ENCODE measurements at places on chromosomes 1 and 21.

DNA sequence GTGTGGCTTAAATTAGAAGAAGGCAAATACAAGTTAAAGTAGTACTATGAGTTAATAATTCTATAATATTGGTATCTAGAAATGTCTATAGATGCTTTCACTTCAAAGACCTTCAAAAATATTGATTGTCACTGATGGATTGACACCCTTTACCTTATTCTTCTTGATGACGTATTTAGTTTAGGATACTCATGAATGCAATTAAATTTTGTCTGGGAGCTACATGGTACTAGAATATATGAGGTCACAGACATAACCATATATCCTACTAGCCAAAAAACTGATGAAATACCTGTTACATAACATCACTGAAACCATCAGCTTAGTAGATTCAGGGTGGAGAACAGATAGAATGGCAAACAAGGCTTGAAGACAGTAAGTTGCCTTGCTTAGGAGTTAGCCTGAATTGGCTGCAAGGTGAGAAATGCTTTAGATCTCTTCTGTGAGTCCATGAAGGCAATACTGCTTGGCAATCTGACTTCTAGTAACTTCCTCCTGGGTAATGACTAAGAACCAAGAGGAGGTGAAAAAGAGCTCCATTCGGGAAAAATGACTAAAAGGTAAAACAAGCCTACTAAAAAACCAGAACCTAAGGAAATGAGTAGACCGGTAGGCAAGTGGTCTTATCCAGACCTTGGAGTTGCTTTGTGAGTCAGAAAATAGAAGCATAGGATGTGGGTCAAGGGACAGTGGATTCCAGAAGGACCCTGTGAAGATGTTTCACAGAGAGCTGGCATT is 16.9 kb upstream of the ARHGAP29 start:
- no peak for DNase-seq

- DNase-seq = no peak
Observed at GRCh38 chr21:41803316-41803715, 36.5 kb upstream of the RIPK4 start.

GRCh38 chr1:6414881-6415626 is 4.7 kb downstream of the HES2 start:
- no peak for DNase-seq

DNA sequence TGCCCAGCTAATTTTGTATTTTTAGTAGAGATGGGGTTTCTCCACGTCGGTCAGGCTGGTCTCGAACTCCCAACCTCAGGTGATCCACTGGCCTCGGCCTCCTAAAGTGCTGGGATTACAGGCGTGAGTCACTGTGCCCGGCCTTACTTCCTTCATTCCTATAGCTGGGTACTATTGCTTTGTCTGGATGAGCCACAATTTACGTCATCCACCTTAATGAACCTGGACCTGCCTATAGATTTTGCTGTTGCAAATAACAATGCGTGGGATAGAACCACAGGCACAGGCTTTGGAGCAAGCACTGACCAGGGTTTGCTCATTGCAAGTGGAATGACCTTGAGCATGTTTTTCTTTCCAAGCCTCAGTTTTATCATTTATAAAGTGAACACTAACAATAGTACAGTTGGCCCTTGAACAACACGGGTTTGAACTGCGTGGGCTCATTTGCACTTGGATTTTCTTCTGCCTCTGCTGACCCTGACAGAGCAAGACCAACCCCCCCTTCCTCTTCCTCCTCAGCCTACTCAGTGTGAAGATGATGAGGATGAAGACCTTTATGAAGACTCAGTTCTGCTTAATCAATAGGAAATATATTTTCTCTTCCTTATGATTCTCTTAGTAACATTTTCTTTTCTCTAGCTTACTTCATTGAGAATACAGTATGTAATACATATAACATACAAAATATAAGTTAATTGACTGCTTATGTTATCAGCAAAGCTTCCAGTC is 33.3 kb upstream of the BECN2 start:
- no peak for DNase-seq

DNA sequence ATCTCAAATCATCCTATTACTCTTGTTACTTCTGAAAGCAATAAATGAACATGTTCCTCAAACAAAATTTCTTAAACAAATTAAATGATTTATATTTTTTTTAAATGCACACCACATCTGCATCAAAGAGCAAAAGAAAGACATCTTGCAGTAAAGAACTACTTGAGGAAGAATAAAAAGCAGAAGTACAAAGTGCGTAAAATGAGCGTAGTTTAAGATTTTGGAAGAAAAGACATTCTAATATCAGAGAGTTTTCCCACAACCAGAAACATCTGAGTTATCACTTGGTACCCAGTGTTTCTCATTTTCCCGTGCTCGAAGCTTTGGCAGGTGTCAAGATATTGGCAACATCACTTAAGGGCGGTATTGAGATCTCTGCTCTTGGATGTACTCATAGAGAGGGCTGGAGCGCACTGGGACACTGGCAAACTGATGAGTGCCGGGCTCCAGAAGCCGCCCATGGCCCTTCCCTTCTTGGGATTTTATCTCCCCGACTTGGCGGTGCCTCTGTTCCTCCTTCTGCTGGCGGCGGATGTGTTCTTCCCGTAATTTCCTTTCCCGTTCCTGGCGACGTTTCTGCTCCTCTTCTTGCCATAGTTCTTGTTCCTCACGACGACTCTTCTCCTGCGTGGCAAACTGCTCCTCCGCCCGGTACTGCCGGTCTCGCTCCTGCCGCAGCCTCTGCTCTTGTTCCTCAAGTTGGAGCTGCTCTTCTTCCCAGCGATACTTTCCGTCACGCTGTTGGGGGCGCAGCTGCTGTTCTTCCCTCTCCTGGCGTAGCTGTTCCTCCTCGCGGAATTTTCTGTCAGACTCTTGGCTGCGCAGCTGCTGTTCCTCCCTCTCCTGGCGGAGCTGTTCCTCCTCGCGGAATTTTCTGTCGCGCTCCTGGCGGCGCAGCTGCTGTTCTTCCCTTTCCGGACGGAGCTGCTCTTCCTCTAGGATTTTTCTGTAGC is 7.9 kb downstream of the TCHH start:
- DNase-seq = no peak

GRCh38 chr1:203985676-203986075 is 87.2 kb upstream of the SOX13 start:
- no peak for DNase-seq

DNA sequence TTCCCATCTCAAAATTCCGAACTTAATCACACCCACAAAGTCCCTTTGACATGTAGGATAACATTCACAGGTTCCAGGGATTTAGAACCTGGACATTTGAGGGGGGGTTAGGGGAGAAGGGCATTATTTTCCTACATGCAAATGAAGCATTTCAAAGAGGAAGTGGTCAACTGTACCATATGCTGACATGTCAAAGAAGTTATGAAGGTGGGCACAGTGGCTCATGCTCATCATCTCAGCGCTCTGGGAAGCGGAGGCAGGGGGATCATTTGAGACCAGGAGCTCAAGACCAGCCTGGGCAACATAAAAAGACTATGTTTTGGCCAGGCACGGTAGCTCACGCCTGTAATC is 35.7 kb downstream of the PTP4A2 start:
- DNase-seq = no peak

- DNase-seq = no peak
Observed at GRCh38 chr1:43396059-43396458, 6.4 kb downstream of the SZT2 start.

DNA sequence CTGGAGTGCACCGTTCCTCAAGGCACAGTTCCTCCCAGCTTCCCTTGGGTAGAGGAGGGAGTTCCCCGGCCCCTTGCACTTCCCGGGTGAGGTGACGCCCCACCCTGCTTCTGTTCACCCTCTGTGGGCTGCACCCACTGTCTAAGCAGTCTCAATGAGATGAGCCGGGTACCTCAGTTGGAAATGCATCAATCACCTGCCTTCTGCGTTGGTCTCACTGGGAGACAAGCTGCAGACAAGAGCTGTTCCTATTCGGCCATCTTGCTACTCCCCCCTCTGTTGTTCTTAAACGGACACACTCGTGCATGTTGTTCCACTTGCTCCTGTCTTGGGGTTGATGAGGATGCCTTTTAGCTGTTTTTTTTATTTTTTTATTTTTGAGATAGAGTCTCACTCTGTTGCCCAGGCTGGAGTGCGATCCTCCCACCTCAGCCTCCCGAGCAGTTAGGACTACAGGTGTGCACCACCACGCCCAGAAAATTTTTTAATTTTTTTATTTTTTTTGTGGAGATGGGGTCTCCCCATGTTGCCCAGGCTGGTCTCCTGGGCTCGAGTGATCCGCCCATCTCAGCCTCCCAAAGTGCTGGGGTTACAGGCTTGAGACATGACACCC is 3.0 kb upstream of the MORC3 start:
- DNase-seq = no peak

GRCh38 chr1:51172811-51173210 is 63.3 kb upstream of the RNF11 start:
- DNase-seq = no peak

DNA sequence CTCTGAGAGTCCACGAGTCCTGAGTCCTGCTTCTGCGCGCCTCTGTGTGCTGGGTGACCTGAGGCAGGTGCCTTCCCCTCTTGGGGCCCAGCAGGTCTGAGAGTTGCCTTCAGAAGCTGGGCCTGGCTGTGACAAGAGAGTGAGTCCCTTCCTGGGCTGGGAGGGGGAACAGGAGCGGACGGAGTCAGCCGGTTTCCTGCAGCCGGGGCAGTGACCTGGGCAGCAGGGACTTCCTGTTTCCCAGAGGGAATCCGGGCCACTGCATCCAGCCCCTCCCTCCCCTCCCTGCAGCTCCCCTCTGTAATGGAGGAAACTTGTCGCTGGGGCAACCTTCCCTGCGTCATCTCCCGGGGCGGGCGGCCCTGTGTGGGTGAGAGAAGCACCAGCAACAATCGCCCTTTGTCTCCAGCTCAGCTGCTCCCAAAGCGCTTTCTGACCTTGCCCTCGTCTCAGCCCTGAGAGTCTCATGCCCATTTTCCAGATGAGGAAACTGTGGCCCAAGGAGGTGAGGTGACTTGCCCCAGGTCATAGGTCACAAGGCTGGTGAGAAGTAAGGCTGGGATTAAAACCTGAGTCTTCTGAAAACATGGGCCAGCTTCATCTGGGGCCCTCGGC is 61.1 kb downstream of the SDC3 start:
- no peak for DNase-seq

DNA sequence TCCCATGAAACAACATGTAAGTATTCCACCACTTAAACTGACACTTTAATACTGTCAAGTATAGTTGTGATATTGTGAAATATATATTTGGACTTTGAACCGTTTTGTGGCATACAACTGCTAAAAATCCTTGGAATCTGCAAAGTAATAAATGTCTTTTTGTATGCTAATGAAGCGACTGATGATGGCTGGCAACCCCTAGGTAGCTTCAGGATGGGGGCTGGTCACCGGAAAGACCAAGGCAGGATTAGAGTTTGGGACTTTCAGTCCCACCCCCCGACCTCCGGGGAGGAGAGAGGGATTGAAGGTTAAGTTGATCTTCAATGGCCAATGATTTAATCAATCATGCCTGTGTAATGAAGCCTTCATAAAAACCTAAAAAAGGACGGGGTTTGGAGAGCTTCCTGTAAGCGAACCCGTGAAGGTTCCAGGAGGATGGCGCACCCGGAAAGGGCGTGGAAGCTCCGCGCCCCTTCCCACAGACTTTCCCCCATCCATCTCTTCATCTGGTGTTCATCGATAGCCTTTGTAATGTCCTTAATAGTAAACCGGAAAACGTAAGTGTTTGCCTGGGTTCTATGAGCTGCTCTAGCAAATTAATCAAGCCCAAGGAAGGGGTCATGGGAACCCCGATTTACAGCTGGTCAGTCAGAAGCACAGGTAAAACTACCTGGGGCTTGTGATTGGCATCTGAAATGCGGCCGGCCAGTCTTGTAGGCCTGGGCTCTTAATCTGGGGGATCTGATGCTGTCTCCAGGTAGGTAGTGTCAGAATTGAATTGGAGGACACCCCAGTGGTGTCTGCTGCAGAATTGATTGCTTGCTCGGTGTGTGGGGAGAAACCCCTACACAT is 1.8 kb upstream of the ZNF281 start:
- DNase-seq = no peak

DNA sequence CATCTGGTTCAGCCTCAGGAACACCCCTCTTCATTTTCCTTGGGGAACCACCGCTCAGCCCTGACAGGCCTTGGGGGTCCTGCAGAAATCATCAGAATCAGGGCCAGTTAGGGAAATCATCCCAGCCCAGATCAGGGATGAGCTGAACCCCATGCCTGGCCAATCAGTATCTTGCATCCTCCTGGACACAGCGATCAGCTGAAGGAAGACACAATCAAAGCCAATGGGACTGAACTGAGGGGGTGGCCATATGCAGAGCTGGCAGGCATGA is 395.4 kb downstream of the MATN1 start:
- DNase-seq = no peak

GRCh38 chr1:36377791-36378492 is 7.8 kb downstream of the STK40 start:
- DNase-seq = no peak

DNA sequence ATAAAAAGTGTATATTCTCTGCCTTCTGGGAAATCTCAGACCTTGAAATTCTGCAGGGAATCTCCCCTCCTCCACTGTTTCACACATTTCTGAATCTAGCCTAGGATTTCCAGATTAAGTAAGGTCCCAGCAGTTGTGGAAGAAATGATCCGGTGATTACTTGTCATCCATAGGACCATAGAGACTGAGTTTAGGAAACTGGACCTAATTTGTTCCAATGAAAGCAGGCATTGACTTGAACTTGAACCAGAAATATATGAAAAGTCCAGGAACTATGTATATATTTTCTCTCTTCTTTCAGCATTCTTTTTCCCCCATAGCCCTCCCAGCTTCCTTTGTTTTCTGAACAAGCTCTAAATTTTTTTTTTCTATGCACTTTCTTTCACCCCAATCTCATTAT is 149.5 kb upstream of the SPAG17 start:
- no peak for DNase-seq

DNA sequence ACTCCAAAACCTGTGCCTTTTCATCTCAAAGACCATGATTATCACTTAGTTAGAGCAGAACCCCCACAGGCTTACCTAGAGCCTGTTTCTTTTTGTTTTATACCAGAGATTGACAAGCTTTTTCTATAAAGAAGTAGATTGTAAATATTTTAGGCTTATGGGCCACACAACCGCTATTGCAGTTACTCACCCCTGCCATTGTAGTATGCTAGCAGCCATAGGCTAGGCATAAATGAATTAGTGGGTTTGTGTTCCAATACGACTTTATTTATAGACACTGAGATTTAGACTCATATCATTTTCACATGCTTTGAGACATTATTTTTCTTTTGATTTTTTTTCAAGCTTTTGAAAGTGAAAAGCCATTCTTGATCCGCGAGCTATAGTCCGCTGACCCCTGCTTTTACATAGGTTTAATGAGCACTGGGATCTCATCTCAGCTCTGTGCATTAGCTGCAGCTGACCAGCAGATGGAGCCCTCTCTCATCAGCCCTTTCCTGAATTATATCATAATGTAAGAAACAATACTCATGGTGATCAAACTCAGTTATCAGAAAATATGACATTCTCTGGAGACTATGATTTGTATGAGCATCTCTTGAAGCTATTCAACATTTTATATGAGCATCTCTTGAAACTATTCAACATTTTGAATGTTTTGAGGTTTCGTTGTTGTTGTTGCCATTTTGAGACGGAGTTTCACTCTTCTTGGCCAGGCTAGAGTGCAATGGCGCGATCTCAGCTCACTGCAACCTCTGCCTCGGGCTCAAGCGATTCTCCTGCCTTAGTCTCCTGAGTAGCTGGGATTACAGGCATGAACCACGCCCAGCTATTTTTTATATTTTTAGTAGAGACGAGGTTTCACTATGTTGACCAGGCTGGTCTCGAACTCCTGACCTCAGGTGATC is 111.9 kb upstream of the L1TD1 start:
- no peak for DNase-seq

GRCh38 chr1:29967261-29967660 is 730.9 kb downstream of the PTPRU start:
- no peak for DNase-seq

Data from SK-N-MC (cell line).